Stimulated activated CD4-positive, alpha-beta T cell treated with anti-CD3 and anti-CD28 coated beads, Interleukin-4, amount 100 ng/mL, for 24 hours (primary cell): ENCODE measurements at places on chromosomes 2 and 18.

GRCh38 chr2:179636995-179637394 is 224.4 kb downstream of the ZNF385B start:
- no peak for DNase-seq

- DNase-seq = no peak
These were observed 32.3 kb upstream of the MBP start for GRCh38 chr18:77164763-77165485.

GRCh38 chr2:169073963-169074751 is 4.8 kb downstream of the DHRS9 start:
- no peak for DNase-seq

GRCh38 chr2:71756280-71756906 is 303.0 kb downstream of the DYSF start:
- DNase-seq = no peak

GRCh38 chr2:31888550-31888949 is 122.3 kb downstream of the MEMO1 start:
- DNase-seq = no peak

- no peak for DNase-seq
These were observed 380.3 kb downstream of the RND3 start for GRCh38 chr2:150107170-150107569.

DNA sequence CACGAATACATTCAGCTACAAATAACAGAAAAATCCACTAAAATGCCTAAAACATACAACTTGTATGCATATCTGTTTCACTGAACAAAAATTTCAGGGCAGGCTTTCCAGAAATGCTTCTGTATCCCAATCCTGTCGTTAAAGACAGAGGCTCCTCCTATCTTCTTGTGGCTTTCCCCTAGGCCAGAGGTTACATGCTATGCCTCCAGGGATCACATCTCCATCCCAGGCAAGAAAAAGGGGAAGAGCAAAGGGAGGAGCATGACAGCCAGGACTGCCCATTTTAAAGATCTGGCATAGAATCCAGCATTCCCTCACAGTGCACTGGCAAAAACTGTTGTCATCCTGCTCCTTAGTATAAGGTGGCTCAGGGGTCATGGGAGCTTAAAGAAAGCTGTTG is 268.7 kb upstream of the SETBP1 start:
- DNase-seq = no peak

GRCh38 chr2:172072706-172073105 is 12.6 kb upstream of the DLX1 start:
- no peak for DNase-seq

GRCh38 chr2:235799281-235799680 is 305.4 kb downstream of the AGAP1 start:
- DNase-seq = no peak

DNA sequence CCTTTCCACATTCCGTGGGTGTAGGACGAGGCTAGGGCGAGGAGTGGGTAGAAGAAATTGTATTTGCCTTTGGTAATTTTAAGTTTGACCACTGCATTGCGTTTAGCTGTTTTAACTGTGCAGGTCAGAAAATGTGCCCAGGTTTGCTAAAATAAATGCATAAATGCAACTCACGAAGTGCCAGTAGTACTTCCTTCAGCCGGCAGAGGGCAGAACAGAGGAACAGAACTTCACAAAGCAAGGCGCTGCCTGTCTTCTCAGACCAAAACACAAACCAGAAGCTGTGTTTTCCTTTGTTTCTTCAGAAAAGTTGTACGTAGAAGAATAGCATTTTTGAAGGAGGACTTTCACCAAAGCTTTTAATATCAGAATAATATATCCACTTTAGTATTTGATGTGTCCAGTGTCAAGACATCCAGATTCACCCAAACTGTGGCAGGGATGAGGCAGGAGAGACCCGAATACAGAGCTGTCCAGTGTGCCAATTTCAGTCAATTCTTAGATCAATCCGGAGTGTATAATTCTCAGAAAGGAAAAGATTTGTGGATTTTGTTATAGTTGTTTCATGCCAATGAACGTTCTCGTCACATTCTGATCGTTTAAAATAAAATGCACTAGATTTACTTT is 348.6 kb downstream of the DLGAP1 start:
- DNase-seq = peak; percentile 58
